ENCODE measurements at places on chromosomes 12 and 14. TPM values are rescaled to one million over a fixed set of nuclear protein-coding genes. Genes with fewer than 3 reads are reported as not detected.

Gene IL31
- total RNA-seq: 0.24 TPM

Gene RNU4-1
- total RNA-seq: 2,820 TPM

Gene AKAP5
- 1.8 TPM for total RNA-seq

Gene LPCAT3
- 37.4 TPM for total RNA-seq

Gene FOXN3
- 112 TPM for total RNA-seq

Gene FGF23
- total RNA-seq: not detected

Gene LRRK2
- not detected for total RNA-seq

Gene KRT6A
- not detected for total RNA-seq

Gene CCDC197
- not detected for total RNA-seq

Gene TCL1A
- total RNA-seq: not detected

Gene PDZRN4
- total RNA-seq: not detected

Gene P2RX2
- not detected for total RNA-seq

Gene KRT72
- 1.6 TPM for total RNA-seq

Gene TGFB3
- 1.8 TPM for total RNA-seq

Gene AP4S1
- total RNA-seq: 8.1 TPM

Gene KRT78
- total RNA-seq: not detected

Measured in T-helper 1 cell treated with Interleukin-12 subunit alpha and Interleukin-12 subunit beta and Interleukin-4 antibody, amounts not matched to agents 30 ng/mL and 1 ng/mL, for 36 hours (primary cell).